ENCODE measurements at places on chromosomes 4 and X.
A peak's percentile ranks its signal among the peaks of the same experiment; 100 is the strongest.

GRCh38 chr4:166091912-166092510, 219.0 kb downstream of the TLL1 start:
- DNase-seq, result peak; percentile 27

DNA sequence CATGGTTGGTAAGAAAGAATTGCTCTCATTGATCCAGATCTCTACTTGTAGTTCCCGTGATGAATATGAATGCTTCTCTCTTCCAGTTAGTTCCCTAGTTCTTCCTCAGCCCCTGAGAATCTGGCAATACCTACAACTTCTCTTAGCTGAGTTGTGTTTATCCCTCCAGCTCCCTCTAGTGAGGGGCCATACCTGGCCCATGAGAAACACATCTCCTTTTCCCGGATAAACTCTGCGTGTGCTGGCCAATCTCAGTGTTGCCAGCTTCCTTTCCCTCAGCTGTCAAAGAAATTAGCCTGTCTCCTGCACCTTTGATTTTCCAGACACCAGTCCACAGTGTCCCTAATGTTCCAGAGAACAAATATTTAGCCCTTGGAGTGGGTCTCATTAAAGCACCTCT, 5.7 kb downstream of the CBLL2 start:
- no peak for DNase-seq

- DNase-seq, result no peak
Observed at GRCh38 chr4:87258677-87259076, 38.3 kb upstream of the KLHL8 start.

- no peak for DNase-seq
Observed at GRCh38 chrX:136812286-136812685, 31.6 kb upstream of the ARHGEF6 start.

- no peak for DNase-seq
Observed at GRCh38 chr4:145939441-145939750, 773 bp upstream of the ZNF827 start.

DNA sequence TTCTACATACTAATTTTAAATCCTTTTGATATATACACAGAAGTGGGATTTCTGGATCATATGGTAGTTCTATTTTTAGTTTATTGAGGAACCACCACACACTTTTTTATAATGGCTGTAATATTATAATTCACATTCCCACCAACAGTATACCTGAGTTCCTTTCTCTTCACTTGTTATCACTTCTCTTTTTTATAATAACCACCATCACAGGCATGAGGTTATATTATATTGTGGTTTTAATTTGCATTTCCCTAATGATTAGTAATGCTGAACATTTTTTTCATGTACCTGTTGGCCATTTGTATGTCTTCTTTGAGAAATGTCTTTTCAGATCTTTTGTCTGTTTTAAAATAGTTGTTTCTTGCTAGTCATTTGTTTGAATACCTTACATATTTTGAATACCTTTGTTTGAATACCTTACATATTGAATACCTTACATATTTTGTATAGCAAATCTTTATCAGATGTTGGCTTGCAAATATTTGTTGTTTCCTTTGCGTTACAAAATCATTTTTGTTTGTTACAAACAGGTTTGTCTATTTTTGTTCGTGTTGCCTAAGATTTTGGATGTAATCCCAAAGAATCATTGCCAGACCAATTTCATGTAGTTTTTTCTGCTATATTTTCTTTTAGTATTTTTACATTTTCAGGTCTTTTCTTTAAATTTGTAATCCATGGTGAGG, 198.5 kb upstream of the KLF8 start:
- DNase-seq, result no peak

DNA sequence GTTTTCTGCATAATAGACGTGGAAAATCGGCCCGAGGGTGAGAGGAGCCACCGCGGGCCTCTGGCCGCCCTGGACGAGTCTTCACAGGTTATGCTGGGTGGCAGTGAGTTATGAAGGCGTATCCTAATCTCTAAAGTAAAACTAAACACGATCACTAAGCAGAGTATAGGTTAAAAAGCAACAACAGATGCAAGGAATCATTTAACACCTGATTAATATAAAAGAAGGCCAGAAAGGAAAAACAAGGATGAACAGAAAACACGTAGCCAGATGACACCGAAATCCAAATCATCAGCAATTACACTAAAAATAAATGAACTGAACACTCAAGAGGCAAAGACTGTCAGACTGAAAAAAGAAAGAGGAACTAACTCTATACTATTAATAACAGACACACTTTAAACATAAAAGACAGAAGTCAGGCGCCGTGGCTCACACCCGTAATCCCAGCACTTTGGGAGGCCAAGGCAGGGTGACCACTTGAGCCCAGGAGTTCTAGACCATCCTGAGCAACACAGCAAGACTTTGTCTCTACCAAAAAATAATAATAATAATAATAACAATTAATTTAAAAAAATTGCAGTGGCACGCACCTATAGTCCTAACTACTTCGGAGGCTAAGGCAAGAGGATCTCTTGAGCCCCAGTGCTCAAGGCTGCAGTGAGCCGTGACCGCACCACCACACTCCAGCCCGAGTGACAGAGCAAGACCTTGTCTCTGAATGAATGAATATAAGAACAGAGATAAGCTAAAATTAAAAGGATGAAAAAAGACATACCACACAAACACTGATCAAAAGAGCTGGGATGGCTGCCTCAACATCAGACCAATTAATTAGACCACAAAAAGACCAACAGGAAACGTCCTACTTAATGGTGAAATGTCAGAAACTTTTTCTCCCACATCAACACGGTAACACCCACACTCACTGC, 30.0 kb downstream of the CTBP1 start:
- no peak for DNase-seq

DNA sequence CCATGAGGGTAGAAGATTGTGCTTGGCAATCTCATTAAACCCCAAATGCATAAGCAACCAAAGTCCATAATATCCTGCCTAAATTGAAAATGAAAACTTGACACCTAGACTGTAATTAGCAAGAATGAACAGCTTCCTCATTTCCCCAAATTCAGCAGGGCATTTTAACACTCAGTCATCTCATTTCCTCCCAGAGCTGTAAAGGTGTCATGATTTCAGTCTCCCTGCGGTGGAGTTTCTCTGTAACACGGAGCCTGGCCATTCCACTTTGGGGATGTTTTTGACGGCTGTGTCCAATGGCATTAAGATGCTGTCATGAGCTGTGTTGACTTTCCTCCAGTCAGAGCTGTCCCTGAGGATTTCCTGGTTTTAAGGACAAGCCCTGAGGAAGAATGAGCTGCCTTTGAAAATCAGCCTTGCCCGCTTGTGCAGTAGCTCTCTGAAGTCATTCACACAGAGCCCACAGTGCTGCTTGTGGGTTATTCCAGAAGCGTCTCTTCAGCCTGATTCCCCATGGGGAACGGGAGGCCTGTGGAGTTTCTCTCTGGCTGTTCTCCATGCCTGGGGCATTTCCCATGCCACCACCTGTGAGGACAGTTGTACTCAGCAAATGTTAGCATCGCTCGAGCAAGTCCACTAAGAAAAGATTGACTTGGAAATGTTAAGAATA, 187.0 kb downstream of the MID1 start:
- DNase-seq, result no peak

DNA sequence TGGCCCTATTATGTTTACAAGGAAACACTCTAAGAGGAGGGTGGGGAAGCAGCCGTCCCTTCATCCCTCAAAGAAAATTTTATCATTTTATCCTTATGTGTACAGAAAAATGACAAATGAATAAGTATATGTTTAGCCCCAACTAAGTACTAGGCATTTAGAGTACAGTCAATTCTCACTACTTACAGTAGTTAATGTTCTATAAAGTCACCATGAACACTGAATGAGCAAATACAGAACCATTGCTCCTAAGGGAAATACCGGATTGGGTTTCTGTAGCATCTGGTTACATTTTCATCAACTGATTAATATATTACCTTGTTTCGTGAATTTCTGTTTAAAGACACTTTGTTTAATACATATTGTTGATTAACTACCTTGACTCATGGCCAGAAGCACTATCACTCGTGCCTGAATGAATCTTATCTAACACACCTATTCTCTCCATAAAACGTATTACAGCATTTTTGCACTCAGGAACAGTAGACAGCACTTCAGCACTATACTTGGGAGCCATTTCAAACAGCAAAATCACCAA, 109.3 kb downstream of the ASB9 start:
- no peak for DNase-seq

DNA sequence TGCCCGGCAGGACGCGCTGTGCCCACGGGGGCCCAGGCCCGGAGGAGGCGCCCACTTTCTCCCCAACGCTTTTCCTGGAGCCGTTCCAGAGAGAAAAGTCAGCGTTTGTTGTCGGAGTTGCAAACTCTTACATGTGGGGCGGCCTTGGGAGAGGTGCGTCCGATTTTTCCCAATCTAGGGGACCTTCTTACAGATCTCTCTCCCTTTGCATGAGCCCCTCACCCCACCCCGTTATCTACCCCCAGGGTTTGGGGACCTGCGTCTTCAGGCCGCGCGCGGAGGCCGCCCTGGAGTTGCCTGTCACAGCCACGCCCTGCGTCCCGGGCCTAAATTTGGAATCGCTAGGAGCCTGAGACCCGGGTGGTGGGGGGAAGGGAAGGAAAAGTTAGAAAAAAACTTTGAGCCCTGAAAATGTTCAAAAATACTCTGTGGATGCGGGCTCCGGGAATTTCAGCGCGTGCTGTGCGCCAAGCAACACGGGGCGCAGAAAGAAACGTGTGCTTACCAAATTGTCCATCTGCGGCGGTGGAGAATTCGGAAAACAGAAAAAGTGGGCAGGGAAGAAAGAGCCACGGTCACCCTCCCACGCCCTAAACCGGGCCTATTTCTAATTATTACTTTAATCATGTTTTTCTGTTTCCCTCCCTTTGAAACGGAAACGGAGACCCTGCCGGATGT, 587 bp downstream of the CD99 start:
- DNase-seq, result no peak

GRCh38 chrX:53048169-53049126, at the start of gene GPR173:
GPR173 (plus strand) TSS chrX:53048789; CDS start chrX:53076622, 27,833 bp downstream.
- DNase-seq, result no peak

GRCh38 chr4:121306931-121307330, 73.9 kb downstream of the QRFPR start:
- no peak for DNase-seq

- no peak for DNase-seq
Observed at GRCh38 chr4:7073526-7074390, 5.9 kb upstream of the GRPEL1 start.

DNA sequence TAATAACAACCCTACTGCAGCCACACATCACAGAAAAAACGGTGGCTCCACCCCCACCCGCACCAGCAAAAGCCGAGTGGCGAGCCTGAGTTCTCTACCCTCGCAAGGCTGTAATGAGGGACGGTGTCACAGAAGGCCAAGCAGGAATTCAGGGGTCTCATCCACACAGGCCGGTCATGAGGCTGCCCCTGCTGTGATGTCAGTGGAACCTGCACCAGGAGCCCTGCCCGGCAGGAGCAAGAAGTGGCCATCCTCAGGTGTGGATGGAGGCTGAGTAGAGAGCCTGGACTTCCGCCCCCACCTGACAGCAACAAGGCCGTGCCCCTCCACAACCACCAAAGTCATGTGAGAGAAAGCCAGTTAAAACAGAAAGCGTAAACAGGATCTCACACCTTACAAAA, 20.6 kb downstream of the LYAR start:
- DNase-seq, result no peak

Data from amniotic stem cell (primary cell).